Left colon (tissue), 2 donors: ENCODE measurements at places on chromosomes 7 and 10. TPM values are rescaled to one million over a fixed set of nuclear protein-coding genes. Genes with fewer than 3 reads are reported as not detected.

The PHYHIPL gene
- total RNA-seq = 0.45 TPM

The GHRHR gene
- total RNA-seq = not detected

The NXPH1 gene
- not detected for total RNA-seq

The OR2A42 gene
- not detected for total RNA-seq

The UPP1 gene
- 54.2 TPM for total RNA-seq

The ATP6V0E2 gene
- total RNA-seq = 14.1 TPM

The OPTN gene
- 122 TPM for total RNA-seq

The OSBPL3 gene
- total RNA-seq = 13.2 TPM

The AKR1C2 gene
- 18.8 TPM for total RNA-seq
